ENCODE measurements at places on chromosomes 4 and X. TPM values are rescaled to one million over a fixed set of nuclear protein-coding genes. Genes with fewer than 3 reads are reported as not detected.

The CXCL1 gene
- not detected for total RNA-seq

GRCh38 chrX:40402831-40403533, 177.8 kb upstream of the ATP6AP2 start:
- no peak overlapping the region for H3K4me3 ChIP-seq
- no peaks in the 10 kb centered on the region for H3K36me3 ChIP-seq
- H3K27ac ChIP-seq: no peak overlapping the region
- peaks cover 9% of the 10 kb centered on the region for H3K4me1 ChIP-seq
- no peaks in the 10 kb centered on the region for H3K27me3 ChIP-seq

- H3K4me1 ChIP-seq: peaks cover 2% of the 10 kb centered on the region
- no peaks in the 10 kb centered on the region for H3K36me3 ChIP-seq
- H3K27ac ChIP-seq: no peak overlapping the region
- H3K4me3 ChIP-seq: no peak overlapping the region
- no peaks in the 10 kb centered on the region for H3K27me3 ChIP-seq
- no peak for DNase-seq
These were observed 35.4 kb downstream of the FUNDC1 start for GRCh38 chrX:44507292-44507691.

GRCh38 chr4:103197765-103198110, 405 bp downstream of the CENPE start:
- no peaks in the 10 kb centered on the region for H3K36me3 ChIP-seq
- peak overlapping the region; percentile 93 for H3K4me3 ChIP-seq
- H3K27me3 ChIP-seq: no peaks in the 10 kb centered on the region

DNA sequence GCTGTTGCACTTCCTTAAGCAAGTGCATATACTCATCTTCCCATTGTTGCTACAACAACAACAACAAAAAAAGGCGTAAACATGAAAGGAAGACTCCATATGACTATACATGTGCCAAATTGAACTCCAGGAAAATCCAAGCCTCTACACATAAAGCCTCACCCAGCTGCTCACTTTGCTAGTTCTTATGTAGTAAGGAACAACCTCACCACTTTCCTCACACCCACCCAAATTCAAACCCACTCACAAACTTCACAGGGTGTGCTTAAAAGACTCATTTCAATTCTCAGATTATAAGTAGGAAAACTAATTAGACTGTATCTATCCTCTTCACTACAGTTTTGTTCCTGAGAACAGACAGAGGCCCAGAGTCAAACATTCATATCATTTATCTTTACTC, 671.1 kb upstream of the INTU start:
- H3K4me3 ChIP-seq: no peak overlapping the region
- H3K4me1 ChIP-seq: no peaks in the 10 kb centered on the region
- H3K27ac ChIP-seq: no peak overlapping the region
- H3K27me3 ChIP-seq: no peaks in the 10 kb centered on the region
